NCI-H1930 (cell line): ENCODE measurements at places on chromosomes 2 and 18.

GRCh38 chr18:1530650-1531049 is 626.0 kb downstream of the ADCYAP1 start:
- DNase-seq: no peak

- DNase-seq: no peak
These were observed 15.1 kb downstream of the SERTAD2 start for GRCh38 chr2:64638502-64639120.

DNA sequence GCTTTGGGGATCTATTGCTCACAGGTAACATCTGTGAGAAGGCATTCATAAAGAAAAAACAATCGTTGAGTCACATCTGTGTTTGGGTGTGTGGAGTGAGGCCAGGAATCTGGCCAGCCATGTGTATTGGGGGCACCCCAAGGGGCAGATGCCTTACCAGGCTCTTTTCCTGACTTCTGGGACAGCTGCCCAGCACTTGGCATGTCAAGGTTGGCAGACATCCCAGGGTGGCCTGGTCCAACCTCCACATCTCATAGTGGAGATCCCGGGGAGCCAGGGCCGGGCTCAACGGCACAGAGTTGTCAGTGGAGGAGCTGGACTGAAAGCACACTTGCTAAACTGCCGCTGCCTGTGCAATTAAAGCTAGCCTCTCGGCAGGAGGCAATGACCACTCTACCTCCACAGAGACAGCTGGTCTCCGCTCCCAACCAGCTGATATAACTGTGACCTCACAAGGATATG is 75.3 kb upstream of the MGAT4A start:
- DNase-seq: no peak

GRCh38 chr2:196609806-196610205 is 29.7 kb upstream of the CCDC150 start:
- DNase-seq: no peak

DNA sequence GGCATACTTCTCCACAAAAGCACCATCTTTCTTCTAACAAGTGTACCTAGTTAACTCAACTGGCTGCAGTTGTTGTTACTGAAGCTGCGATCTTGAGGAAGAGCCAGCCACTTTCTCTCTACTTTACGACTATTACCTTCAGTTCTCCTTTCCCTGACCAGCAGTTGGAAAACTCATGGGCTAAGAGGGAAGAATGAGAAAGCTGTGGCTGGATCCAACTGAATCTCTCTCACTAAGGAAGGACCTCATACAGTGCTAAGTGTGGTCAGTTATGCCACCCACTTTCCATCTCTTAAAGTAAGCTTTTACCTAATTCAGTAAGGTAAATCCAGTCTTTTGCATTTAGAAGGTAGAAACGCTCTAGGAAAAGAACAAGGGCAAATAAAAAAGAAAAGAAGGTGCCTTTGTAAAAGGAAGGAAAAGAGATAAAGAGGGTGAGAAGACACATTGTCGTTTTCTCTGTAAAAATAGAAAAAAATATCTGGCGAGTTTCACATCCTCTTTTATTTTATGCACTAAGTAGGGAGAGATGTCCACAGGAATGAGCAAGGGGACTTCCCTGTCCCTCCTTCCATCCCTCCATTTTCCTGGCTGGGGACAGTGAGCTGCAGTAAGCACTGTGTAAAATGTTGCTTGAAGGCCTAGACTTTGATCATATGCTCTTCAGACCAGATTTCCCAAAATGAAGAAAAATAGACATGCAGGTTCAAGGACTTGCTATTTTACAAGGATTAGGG is 73.4 kb downstream of the PLEKHM3 start:
- no peak for DNase-seq

GRCh38 chr2:15122915-15123314 is 438.2 kb downstream of the NBAS start:
- no peak for DNase-seq

DNA sequence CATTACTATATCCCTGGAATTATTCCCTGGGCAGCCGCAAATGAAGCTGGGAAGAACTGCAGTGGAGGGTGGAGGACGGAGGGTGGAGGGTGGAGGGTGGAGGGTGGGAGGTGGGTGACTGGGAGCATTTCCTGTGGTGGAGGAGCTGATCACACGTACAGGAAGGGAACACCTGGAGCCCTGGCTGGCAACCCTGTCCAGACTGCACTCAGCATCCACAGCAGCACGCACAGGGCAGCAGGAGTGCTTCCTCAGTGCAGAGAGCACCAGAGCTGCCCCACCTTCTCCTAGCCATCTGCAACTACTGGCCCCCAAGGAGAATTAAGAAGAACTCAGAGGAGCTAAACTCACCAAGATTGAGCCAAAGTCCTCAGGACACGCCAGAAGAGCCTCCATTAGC is 249.9 kb downstream of the EIPR1 start:
- no peak for DNase-seq

- DNase-seq: no peak
These were observed 49.5 kb downstream of the TIMM21 start for GRCh38 chr18:74197705-74198341.

DNA sequence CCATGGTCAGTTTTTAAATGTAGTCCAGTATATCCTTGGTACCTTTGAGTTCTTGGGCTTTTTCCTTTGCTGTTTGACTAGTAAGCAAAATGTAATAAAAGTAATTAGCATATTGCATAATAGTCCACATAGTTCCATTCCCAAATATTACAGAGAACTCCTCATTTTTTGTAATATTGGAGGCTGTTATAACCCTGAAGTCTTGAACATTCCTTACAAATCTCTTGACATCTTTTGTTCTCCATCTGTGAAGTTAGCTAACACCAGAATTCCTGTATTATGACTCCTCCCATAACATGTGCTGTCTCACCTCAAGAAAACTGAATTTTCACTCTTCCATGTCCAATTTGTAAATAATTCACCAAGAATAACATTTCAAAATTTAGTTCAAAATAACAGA is 17.1 kb downstream of the CREB1 start:
- no peak for DNase-seq

DNA sequence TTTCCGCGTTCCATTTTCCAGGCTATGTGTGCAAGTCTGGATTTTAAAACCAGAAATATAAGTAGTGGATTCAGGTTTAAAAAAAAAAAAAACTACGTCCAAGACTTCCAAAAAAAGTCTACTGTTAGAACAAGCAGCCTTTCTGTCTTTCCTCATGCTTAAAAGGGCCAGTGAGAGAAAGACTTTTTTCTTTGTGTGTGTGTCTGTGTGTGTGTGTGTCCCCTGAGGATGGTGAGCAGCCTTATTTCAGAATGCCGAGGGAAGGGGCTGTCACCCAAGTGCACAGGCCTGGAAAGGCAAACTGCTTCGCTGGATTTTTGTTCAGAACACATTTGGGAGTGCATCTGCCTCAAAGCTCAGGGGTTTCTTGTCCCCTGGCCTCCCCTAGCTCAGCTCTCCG is 98.8 kb downstream of the ZBTB7C start:
- DNase-seq: no peak

- DNase-seq: no peak
These were observed 125.3 kb downstream of the TCF4 start for GRCh38 chr18:55462652-55463051.

DNA sequence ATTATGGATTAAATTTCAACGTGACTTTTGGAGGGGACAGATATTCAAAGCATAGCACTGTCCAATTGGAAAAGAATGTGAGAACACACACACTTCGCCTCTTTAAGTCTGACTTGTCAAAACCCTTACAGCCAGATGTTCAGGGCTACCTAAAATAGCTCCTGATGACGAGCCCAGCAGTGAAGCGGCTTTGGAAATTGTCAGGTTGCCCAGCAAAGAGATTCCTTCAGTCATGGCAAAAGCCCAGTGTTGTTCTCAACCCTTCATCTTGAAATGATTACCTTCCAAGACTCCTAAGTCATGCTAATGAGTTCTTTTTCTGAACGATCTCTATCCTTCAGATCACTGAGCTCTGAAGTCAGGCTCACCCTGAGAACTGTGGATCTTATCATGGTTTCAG is 436.6 kb downstream of the LRATD1 start:
- no peak for DNase-seq

GRCh38 chr18:34509879-34510586 is 200.1 kb upstream of the DTNA start:
- DNase-seq: no peak

DNA sequence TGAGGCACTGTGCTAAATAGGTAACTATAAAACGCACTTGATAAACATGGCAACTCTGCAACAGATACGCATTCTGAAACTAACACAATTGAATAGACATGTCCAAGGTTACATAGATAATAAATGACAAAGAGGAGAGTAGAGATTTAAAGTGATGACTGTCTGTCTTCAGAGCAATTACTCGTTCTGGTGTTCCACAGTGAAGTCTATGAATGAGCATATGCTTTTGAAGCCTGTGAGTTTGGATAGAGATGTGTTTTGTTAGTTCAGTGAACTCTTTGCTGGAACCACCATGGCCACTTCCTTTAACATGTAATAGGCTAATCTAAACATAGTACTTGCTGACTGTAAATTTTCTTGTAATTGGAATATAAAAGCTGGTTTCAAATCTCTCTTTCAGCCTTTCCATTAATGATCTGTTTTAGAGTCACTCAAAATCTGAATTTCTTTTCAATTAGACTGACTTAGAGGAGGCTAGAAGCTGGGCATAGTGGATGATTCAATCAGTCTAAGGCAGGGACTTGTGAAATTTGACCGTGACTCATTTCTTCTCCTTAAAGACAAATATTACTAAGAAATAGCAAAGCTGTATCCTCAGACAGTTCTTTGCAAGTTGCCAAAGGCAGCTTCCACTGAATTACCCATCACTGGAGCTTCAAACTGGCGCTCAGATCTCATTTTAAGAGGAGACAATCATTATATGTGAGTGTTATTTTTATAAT is 1130.1 kb upstream of the CELF4 start:
- no peak for DNase-seq

DNA sequence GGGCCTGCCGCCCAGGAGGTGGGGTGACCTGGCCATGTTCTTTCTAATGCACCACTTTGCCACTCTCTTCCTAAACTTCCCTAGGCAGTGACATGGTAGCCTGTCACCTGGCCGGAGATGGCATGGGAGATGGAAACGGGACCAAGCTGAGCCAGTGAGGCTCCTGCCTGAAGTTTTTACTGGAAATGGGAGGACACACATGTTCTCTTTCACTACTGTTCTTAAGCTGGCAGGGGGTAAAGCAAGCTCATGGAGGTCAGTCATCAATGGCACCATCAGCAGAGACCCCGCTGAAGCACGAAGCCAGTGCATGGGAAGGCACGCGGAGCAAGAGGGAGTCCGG is 50.7 kb downstream of the ATIC start:
- no peak for DNase-seq

DNA sequence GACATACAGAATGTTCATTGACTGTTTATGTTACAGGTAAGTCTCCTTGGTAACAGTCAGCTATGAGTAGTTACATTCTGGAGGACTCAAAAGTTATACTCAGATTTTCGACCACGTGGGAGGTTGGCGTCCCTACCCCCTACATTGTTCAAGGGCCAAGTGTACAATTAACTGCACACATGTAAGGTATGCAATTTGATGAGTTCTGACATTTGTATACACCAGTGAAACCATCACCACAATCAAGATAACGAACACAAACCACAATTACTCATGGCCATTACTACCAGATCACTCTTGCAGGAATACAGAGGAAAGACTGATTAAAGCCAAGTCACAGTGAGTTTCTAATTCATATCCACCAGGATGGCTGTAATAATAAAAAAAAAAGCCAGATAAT is 39.6 kb upstream of the LDLRAD4 start:
- no peak for DNase-seq

GRCh38 chr2:240364582-240364960 is 70.9 kb upstream of the GPC1 start:
- no peak for DNase-seq

GRCh38 chr2:214836568-214836967 is 27.1 kb upstream of the BARD1 start:
- no peak for DNase-seq

- no peak for DNase-seq
These were observed 84.1 kb downstream of the HS6ST1 start for GRCh38 chr2:128234613-128235012.

DNA sequence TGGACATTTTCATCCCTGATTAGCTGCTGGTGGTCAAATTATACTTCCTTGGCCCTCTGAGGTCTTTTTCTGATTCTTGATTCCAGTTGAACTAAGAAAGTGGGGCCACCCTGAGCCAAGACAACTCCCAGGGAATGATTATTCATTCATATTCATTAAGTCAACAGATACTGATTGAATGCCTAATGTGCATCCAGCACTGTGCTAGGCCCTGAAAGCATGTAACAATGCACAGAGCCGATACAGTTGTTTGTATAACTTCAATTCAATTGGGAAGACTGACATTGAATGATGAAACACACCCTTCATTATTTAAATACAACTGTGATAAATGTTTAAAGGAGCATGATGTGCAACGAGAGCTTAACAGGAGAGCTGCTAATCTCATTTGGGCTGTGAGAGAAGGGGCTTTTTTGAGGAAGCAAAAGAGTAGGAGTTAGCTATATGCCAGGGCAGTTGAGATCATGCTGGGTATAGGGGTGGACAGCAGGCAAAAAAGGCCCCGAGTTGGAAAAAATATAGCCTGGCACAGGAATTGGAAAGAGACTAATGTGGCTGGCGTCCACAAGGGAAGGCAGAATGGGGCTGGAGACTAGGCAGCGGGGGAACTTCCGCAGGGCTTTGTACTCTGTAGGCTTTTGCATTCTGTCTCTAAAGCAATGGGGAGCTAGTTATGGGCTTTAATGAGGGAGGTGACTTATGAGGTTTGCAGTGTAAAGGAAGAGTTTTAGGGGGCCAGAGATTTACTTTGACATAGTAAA is 57.2 kb upstream of the ACVR1 start:
- no peak for DNase-seq

GRCh38 chr18:36769172-36769571 is 59.6 kb downstream of the TPGS2 start:
- no peak for DNase-seq

GRCh38 chr2:156476850-156477206 is 40.6 kb downstream of the GPD2 start:
- DNase-seq: no peak

- DNase-seq: no peak
These were observed 57.3 kb downstream of the GTF2A1L start for GRCh38 chr2:48674933-48675332.

GRCh38 chr2:239040152-239040761 is 192.4 kb downstream of the TWIST2 start:
- DNase-seq: no peak

GRCh38 chr2:185608799-185609198 is 129.8 kb upstream of the FSIP2 start:
- no peak for DNase-seq

- no peak for DNase-seq
These were observed 91.6 kb downstream of the ZNF407 start for GRCh38 chr18:74689251-74689650.

- DNase-seq: no peak
These were observed 51.6 kb upstream of the PTH2R start for GRCh38 chr2:208354964-208355381.

GRCh38 chr2:181621779-181622490 is 35.0 kb downstream of the CERKL start:
- DNase-seq: no peak

- DNase-seq: no peak
These were observed 7.3 kb upstream of the ATOH8 start for GRCh38 chr2:85746321-85747004.

DNA sequence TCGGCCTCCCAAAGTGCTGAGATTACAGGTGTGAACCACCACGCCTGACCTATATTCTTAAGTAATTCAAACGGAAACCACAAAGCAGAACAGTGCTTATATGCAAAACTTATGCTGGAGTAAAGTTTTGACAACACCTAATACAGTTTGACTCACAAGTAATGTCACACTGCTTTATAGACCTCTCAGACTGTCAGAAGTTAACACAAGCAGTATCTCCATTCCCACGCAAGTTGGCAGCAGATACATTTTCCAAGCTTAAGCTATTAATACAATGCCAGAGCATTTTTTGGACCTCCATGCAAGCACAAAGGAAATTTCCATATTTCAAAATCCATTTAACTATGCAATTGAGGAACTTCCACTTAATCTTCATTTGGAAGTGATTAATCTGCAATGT is 21.0 kb upstream of the SANBR start:
- DNase-seq: no peak
